ENCODE measurements at places on chromosomes 2 and 18.

- DNase-seq = no peak
Measured at GRCh38 chr2:67625690-67626475, 228.8 kb downstream of the ETAA1 start.

DNA sequence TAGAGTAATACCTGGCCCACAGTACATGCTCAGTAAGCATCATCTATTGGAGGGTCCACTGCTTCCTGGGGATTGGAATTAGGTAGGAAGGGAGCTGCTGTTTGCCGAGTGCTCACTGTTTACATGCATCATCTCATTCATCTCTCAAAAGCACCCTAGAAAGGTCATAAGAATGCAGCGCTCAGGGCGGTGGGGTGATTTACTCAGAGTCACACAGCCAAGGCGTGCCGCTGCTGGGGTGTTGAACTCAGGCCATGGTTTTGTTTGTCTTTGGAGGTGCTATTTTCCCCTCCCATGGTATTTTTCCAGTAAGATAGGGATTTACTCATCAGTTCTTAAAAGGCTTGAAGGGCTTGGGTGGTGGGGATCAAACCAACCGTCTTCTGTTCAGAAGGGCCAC is 227.5 kb downstream of the LDLRAD4 start:
- DNase-seq = no peak

DNA sequence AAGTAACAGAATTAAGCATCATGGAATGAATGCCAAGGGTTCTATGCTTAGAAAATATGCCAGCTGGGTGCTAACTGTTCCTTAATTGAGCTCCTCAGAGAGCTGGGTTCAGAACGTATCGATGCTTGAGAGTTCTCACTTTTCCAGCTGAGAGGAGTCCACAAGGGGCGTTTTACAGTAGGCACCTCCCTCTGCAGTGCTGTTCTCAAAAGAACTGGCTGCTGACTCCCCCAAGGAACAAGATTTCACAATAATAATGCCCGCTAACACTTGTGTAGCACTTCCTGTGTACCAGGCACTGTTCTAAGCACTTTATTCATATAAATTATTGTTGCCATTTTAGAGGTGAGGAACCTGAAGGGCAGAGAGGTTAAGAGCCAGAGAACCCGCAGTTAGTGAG is 18.1 kb upstream of the TMEM237 start:
- no peak for DNase-seq

DNA sequence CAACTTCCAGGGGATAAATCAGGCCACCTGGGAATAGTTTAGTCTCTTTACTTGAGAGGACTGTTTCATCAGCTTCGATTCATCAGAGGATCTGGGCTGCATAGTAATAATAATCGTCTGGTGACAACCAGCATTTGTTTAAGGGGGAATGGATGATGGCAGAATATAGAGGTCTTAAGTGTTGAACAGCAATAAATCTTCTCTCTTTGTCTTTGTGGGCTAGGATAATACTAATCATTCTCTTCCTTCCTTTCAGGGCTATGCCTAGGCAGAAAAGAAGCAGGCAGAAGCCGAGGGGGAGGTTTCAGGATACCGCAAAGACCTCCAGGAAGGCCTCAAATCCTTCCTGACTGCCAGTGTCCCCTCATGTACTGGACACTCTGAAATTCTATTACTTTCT is 150.4 kb upstream of the GAREM1 start:
- DNase-seq = no peak

GRCh38 chr2:82811946-82812345 is 1647.1 kb downstream of the SUCLG1 start:
- DNase-seq = no peak

DNA sequence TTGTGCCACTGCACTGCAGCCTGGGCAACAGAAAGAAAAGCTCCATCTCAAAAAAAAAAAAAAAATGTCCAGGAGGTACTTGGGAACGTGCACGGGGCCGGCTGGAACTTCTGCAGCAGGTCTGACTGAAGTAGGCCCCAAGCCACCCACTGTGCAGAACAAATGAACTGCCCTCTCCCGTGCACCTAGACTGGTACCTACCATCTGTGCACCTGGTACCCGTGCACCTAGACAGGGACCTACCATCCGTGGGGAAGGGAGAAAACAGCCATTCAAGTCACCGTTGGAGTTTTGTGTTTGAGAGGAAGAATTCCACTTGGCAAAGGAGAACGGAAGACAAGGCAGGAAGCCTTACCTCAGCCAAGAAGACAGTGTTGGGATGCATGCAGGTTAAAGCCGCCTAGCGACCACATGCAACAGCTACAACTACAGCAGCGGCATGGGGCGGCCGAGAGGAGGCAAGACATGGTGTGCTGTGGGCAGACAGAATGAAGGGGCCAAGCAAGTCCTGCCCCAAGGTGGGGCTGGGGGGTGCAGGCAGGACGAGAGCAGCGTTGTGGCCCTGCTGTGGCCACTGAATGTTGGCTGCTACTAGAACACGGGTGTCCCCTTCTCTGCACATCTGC is 16.1 kb downstream of the ST3GAL5 start:
- DNase-seq = no peak
